ENCODE measurements at places on chromosomes 7 and 10. TPM values are rescaled to one million over a fixed set of nuclear protein-coding genes. Genes with fewer than 3 reads are reported as not detected.

- DNase-seq: no peak
These were observed 96.3 kb upstream of the DDC start for GRCh38 chr7:50661345-50662040.

- no peak for DNase-seq
These were observed 4.5 kb upstream of the EPHA1 start for GRCh38 chr7:143413123-143413522.

- no peak for DNase-seq
These were observed 90.8 kb upstream of the HECTD2 start for GRCh38 chr10:91319336-91319735.

DNA sequence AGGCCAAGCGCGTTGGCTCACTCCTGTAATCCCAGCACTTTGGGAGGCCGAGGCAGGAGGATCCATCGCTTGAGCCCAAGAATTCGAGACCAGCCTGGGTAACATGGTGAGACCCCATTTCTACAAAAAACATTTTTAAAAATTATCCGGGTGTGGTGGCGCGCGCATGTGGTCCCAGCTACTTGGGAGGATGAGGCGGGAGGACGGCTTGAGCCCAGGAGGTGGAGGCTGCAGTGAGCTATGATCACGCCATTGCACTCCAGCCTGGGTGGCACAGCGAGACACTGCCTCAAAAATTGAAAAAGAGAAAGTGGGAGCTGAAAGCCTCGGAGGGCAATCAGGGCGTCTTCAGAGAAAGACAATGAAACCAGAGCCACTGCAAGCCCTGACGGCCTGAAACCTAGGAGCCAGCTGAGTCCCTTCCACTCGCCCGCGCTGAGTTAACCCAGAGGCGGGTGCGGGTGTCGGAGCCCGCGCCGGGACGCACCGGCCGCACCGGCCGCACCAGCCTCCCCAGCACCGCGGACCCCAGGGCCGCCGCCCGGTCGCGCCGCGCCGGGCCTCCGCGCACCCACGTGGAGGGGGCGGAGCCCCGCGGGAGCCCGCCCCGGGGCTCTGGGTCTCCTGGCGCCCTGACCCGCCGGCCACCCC is 22.4 kb downstream of the ZFAND2A start:
- no peak for DNase-seq

DNA sequence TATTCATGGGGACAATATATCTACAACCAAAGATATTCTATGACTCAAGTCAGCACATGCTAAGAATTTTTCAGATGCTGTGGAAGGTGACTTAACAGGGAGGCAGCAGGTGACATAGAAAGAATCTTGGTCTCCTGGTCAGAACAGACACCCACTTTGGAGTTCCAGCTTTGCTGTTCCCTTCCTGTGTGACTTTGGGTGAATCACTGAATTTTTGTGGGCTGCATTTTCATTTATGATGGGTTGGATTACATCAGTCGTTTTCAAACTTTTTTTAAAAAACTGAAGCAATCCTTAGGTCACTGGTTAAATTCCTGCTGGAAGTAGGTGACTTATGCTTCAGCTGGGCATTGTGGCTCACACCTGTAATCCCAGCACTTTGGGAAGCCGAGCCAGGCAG is 24.9 kb downstream of the RGR start:
- no peak for DNase-seq

DNA sequence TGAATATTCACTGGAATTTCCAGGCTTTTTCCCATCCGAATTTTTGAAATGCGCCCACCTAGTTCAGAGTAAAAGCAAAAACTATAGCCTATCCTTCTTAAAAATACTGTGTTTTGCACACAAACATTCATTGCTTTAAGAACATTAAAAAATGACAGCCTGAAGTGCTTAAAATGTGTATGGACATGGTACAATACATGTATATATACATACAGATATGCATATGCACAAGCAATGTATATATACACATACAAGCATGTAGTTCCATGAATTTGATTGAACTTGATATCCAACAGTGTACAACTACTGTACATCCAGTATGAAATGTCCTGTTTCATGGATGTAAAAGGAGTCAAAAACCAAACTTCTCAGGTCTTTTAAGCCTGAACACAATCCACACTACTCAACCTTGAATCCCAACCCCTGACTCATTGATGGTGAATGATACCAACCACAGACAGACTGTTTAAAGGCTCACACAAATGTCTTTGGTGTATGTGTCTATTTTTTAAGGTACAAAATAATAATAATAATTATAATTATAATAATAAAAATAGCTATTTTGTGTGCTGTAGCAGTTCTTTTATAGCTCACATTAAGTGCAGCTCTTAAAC is 14.8 kb downstream of the INHBA start:
- DNase-seq: no peak

DNA sequence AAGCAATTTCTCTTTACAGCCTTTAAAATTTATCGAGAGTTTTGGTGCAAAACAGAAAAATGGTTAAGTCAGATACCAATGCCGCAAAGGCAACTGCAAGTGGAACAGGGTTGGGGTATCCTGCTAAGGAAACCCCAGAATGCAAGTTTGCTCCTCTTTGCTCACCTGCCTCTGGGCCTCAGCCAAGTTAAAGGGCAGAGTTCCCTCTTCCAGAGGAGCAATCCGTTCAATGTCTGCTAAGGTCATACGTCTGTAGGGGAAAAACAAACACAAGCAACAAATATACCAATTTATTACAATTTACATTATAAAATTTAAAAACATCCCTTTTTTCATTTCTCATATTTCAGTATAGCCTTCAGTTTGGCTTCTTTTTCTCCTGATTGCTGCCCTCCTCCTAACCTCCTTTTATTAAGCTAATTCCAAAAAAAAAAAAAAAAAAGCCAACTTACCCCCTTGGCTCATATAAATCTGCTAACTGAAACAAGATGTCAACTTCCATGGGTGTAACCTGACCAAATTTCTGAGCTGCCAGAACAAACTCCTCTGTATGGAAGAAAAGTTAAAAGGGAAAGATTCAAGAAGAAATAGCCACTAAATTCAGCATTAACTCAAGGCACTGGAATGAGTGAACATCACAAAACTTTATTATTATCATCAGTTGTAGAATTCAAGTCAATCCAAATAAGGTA is 132.6 kb downstream of the SLC25A13 start:
- no peak for DNase-seq

DNA sequence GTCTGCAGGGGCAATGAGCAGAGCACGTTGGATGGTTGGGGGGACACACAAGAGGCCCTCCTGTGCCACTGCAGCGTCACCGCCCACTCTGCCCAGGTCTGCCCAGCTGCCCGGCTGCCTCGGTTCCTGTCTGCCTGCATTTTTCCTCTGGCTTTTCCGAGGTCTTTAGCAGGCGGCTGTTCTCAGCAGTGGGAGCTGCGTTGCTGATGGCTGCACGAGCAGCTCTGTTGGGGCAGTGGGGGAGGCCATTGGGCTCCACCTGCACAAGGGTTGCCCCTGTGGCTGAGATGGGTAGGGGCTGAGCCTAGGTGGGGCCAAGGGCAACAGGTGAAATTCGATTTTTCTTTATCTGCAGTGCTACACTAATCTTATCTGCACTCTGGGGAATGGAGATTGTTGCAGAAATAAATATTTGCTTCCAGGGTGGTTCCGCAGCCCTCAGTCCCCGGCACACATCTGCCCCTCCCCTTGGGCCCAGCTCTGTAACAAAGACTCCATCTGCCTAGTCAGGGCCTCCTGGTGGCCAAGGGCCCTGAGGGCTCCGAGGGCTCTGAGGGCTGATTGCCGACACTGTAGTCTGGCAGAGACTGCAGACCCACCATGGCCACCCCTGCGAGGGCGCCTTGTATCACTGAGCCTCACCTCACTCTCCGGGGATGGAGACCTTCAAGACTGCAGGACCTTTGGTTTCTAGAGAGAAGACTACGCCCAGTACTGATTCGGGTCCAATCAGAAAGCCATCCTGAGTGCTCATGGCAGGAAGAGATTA is 141.7 kb upstream of the SHH start:
- no peak for DNase-seq

DNA sequence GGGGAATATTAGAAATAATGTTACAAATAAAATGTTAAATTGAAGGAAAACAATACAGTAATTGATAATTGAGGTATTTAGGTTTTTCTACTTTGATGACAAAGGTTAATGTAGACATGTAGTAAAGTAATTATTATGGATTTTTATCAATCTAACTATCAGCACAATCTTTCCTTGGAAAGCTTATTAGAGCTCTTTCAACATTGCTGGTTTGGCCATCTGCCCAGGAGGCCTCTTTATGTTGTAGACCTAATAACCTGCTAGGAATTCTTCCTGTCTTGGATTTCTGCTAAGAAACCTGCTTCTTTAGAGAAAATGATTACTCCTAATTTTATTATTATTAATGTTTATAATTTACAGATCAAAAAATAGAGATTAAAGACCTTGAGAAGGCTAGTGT is 78.9 kb downstream of the CHRM2 start:
- DNase-seq: no peak

- no peak for DNase-seq
These were observed 62.0 kb upstream of the NRBF2 start for GRCh38 chr10:63071145-63071544.

- DNase-seq: no peak
These were observed 181.6 kb downstream of the EVX1 start for GRCh38 chr7:27424231-27424630.

DNA sequence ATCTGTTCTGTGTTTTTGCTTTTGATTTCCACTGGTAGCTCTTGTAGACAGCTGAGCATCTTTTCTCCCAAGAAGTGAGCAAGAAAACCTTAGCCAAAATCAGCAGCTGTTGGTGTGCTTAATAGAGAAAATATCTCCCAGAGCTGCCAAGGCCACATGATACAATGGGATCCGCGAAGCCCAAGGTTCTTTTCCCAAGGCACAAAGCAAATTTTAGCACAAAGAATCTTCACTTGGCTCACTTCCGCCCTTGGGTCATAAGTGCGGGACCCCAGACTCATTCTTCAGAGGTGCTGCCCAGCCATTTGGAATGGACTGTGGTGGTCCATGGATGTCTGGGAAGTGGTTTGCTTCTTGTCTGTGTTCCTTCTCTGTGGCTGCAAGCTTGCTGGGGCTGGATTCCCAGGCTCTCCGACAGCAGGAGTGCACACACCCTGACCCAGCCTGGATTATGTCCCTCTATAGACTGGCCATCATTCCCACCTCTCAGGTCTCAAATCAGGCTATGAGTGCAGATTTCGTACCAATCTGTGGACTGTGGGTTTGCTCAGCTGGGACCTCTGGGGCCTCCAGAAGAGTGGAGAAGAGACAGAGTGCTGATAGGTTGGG is 93.0 kb upstream of the TMEM72 start:
- DNase-seq: no peak

DNA sequence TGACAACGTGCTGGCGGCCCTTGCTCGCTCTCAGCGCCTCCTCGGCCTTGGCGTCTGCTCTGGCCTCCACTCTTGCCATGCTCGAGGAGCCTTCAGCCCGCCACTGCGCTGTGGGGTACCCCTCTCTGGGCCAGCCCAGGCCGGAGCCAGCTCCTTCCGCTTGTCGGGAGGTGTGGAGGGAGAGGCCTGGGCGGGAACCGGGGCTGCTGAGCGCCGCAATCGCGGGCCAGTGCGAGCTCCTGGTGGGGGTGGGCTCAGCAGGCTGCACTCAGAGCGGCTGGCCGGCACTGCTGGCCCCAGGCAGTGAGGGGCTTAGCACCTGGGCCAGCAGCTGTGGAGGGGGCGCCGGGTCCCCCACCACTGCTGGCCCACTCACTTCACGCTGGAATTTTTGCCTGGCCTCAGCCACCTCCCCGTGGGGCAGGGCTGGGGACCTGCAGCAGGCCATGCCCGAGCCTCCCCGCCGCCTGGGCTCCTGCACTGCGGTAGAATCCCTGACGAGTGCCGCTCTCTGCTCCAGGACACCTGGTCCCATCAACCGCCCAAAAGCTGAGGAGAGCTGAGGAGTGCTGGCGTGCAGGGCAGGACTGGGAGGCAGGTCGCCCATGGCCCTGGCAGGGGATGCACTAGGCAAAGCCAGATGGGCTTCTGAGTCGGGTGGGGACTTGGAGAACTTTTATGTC is 372.2 kb upstream of the NRG3 start:
- no peak for DNase-seq

DNA sequence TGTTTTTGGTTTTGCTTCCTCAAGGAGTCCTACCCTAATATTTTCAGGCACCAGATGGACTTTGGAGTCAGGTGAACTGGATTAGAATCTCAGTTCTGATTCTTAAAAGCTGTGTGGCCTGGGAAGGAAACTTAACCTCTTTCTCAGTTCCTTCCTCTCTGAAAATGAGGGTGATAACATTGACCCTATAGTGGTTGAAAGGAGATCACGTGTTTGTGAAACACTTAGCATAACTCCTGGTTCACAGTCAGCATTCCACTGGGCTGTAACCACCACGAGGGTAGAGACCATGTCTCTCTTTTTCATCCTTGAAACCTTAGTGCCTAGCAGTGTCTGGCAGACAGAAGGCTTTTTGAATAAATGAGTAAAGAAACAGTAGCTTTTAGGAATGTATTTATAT is 16.7 kb downstream of the LSMEM1 start:
- no peak for DNase-seq

GRCh38 chr7:39921506-39922175 is 28.4 kb upstream of the CDK13 start:
- no peak for DNase-seq

DNA sequence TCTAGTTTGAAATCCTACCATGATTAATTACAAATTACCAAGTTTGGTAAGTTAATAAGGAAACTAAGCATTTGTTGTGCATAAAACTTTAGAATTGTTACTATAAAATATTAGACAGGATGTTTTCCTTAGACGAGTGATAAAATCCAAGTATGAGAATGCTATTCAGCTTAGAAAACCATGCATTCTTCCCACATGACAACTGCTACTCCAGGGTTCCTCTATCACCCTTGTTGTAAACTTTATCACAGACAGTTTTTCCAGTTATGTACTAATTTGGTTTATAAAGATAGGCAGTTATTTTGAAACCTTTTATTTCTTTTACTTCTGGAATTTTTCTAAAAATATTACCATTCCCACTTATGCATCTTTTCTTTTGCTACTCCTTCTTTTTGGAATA is 52.0 kb downstream of the SIRT1 start:
- DNase-seq: no peak

DNA sequence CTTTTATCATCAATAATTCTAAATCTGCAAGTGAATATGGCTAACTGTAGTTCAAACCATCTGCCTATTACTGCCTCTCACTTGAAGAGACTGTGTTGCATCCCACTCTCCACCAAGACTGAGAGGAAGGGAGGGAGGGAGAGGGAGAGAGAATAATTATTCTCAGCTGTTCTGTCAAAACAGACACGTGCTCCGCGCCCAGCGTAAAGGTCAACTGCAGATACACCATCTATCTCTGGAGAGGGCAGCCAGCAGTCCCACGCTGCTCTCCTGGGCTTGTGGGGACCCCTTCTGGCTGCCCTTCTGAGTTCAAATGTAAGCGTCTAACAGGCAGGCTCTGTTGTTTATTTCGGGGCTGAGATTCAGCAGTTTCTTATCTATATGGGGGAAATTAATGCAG is 625.5 kb upstream of the GALNT17 start:
- no peak for DNase-seq

GRCh38 chr7:105788816-105789349 is 87.5 kb downstream of the ATXN7L1 start:
- DNase-seq: no peak

Gene CPVL
- 3.2 TPM for total RNA-seq

Gene PKD2L1
- not detected for total RNA-seq

Gene CYP3A7
- total RNA-seq: 0.27 TPM

Gene ZNF467
- 11.8 TPM for total RNA-seq

Gene GHRHR
- total RNA-seq: 0.60 TPM

Gene DLX6
- total RNA-seq: not detected

Gene CALML3
- total RNA-seq: not detected

Gene PTN
- 3.2 TPM for total RNA-seq

Gene COBL
- 0.50 TPM for total RNA-seq

Gene GIMAP8
- 18.3 TPM for total RNA-seq

Gene DOCK4
- 37.6 TPM for total RNA-seq

Gene FEZF1
- total RNA-seq: not detected

Data from adrenal gland (tissue), 19 donors.